ENCODE measurements at places on chromosomes 16 and 17.

DNA sequence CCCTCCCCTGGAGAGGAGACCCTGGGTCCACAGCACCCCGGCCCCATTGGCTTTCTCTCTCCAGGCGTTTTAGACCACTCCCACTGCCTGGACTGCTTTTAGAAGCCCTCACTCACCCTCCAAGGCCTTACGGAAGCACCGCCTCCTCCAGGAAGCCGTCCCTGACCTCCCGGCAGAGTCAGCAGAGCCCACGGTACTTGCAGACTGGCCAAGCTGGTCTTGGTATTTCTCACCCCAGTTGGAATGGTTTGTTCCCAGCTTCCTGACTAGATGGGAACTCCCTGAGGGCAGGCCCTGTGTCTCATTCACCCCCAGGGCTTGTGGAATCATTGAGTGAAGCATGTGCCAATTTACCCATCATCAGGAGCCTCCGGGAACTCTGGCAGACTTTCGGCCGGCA lies 9.2 kb downstream of the SCGB1C2 start:
- no peak for DNase-seq

- DNase-seq, result no peak
Observed at GRCh38 chr16:85564277-85565051, 48.7 kb upstream of the GSE1 start.

DNA sequence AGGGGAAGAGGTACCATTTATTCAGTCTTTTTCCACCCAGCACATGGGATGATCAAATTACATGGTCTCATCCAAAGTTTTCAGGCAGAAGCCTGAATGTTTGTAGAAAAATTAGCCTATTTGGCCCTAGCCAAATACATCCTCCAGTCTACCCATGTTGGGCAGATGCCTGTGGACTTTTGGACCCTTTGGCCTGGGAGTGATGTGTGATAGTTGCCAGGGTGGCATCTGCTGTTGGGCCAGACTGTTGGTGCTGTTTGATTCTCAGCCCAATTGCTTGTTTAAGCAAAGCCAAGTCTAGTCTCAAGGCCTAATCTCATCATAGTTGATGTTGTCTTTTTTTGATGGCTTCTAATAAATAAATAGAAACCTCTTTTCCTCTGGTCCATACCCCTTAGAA lies 419.0 kb downstream of the CDH13 start:
- peak; percentile 87 for DNase-seq

DNA sequence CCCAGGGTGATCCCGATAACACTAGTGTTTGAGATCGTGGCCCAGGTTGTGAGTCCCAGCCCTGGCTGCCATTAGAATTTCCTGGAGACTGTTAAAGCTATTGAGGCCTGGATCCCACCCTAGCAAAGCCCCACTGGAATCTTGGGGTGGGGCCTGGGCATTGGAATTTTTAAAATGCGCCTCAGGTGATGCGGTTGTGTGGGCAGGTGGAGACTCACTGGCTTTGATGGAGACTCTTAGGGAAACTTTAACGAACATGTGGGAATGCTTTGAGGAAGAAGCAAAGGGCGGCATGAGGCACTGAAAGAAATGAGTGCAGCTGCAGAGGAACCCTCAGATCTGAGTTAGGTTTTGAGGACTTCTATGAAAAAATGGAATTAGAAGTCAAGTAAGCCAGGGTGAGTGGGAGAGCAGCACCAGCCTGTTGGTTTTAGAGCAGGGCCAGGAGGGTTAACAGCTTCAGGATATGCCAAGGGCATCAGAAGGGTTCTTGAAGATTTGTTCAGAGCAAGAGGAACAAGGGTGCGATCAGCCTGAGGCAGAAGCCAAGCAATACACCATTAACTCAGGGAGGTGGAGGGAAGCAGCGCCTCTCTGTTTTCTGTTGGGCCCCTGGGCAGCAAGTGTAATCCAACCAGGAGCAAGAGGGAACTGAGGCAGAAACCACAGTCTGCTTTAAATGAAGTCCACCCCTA lies 42.5 kb downstream of the KSR1 start:
- no peak for DNase-seq

GRCh38 chr17:79811868-79812352 lies 15.0 kb upstream of the CBX8 start:
- no peak for DNase-seq

DNA sequence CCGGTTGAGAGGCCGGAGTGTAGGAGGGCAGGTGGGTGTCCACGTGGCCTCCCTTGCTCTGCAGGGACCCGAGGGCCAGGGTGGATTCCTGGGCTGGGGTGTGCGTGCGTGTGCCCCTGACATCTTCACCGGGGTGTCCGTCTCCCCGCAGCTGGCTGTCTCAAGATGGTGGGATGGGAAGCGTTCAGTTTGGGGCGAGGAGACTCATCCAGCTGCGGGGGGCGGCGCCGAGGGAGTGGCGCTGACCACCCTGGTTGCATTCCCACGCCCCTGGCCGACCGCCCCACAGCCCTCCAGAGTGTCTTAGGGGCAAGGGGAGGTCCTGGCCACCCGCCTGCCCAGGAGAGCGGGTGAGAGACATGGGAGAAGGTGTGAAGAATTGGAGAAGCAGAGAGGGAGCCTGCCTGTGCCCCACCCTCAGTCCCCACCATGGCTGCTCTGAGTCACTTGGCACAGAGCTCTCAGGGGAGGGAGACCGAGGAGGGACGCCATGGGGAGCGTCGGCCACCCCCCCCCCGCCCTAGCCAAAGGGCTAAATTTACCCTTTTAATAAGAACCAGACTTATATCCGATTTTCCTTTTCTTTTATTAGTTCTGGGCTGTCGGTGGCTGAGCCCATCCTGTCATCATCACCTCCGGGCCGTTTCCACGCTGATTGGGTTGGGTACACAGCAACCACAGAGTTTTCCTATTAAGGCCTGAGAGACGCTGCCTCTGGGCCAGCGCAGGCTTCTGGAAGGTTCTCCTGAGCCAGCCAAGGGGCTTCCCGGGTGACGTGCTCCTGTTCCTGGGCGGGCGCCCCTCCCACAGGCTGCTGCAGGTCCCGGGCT lies 22.0 kb downstream of the BAHCC1 start:
- DNase-seq, result no peak

DNA sequence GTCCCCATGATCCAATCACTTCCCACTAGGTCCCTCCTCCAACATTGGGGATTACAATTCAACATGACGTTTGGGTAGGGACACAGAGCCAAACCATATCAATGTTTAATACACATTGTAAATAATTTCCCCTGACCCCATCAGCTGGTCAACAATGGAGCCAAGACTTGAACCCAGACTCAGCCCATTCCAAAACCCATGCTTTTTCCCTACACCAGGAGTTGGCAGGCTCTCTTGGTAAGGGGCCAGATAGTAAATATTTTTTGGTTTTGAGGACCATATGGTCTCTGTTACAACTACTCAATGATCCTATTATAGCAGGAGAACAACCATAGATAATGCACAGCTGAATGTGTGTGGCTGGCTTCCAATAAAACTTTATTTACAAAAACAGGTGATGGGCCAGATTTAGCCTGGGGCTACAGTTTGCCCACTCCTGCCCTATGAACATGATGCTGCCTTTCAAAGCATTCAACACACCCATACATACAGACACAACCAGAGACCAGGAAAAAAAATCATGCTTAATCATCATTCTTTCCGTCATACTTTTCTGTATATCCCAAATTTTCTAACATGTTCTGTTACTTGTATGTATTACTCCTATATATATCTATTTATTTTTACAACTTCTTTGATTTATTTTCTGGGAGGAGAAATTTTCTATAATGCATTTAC lies 22.1 kb upstream of the MSI2 start:
- no peak for DNase-seq

DNA sequence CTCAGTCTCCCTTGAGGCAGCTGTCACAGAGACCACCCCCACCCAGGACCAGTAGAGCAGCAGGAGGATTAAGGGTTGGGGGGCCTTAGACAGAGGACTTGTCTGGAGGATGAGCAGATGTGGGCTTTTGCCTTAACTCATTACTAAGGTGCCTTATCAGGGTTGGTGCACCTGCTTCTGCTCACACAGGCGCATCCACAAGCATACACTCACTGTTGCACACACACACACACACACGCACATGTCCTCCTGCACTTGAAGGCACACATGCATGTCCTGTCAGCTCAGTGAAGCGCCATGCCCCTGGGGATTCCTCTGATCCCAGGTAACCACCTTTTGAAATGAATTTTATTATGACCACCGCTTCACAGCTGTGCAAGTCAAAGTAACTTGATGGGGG lies 1.2 kb downstream of the GFAP start:
- DNase-seq, result no peak

DNA sequence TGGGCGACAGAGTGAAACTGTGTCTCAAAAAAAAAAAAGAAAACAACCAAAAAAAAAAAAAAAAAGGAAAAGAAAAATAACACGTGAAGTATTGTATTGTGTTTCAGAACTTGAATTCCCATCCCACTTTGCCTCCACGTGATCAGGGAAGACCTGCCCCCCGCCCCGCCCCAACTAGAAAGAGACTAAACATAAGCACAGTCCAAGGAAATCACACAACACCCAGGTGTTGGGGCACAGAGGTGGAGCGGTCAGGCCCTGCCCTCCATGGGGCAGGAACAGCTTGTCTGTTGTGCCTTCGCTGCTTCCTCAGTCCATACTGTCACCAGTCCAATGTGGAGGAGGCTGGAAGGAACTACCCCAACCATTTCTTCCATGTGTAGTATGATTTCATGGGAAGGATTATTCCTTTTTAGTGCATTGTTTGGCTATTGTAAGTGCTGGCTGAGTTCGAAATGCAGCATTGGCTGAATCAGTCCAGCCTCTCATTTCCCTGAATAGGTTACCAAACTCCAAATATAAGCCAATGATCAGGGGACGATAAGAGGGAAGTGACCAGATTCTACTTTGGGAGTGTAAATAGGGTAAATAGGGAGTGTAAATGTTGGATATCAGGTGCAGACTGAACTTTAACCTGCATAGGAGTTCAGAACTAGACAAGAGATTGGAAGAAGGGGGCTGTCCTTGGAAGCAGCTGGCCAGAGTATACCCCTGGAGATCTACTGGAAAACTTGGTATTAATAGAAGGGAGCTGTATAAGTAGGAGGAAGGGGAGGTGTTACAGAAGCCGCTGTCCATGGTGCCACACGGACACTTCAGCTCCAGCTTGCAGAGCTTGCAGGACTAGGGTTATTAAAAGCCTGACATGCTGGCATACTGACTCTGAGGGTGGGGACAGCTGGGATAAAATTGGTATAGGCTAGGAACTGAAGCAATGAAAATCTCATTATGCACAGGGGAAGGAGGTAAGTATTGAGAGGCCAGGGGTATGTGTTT lies 50.7 kb downstream of the TANGO6 start:
- DNase-seq, result no peak
